NCI-H2171 (cell line): ENCODE measurements at places on chromosomes 13 and 19.

DNA sequence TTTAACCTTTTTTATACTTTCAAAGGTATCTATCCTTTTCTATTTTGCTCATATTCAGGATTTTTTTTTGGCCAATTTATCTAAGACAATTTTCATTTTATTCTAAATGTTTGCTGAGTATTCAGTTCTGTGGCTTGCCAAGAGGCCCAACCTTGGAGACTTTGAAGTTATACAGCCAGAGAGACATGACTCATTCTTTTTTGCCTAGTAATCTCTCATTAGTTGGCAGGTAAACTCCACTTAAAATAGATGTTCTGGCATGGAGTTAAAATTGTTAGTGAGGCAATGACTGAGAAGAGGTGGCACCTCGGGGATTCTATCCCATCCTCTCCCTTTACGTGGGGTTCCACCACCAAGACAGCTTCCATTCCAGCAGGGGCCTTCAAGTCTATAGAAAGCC lies 213.8 kb downstream of the KCTD12 start:
- no peak for DNase-seq

DNA sequence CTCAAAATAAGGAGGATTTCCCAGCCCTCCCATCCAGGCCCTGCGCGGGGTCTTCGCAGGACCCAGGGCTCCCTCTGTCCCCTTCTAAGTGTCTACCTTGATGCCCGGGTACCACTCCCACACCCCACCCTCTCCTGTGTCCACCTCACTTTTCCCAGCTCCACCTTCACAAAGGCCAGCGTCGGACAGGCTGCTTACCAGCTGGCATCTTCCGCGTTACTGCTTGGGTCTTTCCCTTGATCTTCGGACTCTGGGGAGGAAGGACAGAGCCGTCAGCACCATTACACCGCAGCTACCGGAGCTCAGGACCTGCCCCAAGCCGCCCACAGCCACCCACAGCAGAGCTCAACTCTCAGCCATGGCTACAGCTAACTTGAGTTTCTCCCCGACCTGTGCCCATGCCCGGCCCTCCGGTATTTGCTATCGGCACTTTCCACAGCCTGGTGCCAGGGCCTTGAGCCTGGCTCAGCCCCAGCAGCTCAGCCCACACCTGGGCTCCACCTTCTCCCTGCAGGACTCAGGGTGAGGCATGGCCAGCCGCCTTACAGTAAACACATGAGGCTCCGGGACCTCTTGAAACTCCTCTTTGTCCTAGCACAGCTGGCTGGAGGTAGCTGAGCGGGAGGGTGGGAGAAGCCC lies 3.8 kb downstream of the C13orf46 start:
- DNase-seq, result no peak

DNA sequence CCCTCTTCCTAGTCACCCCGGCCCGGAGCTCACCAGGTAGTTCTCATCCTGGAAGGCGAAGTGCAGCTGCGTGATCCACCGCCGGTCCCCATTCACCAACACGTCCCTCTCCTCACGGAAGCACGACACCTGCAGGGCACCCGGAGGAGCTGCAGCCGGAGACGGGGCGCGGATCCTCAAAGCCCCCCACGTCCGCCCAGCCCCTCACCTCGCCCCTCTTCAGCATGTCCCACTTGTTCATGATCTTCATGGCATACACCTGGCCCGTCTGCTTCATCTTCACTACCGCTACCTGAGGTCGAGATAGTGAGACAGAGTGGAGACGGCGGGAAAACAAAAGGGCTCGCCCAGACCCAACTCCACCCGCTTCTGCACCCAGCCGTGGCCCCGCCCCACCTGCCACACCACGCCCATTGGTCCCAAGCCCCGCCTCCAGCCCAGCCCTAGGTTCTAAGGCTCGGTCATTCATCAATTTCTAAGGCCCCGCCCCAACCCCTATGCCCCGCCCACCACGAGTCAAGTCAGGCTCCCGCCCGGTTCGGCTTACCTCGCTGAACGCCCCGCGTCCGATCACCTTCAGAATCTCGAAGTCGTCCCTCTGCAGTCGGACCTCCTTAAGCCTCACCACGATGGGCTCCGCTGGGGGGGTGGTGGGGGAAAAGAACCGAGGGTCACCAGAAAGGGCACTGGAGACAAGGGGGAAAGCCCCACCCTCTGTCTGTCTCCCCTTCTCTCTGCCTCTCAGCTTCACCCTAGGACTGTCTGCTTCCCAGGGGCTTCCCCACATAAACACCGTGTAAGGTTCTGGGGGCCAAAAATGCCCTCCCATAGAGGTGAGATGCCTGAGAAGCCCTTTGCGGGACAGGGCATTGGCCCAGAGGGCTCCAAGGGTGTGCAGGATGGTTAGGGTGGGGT lies 2.8 kb downstream of the DMPK start:
- no peak for DNase-seq

DNA sequence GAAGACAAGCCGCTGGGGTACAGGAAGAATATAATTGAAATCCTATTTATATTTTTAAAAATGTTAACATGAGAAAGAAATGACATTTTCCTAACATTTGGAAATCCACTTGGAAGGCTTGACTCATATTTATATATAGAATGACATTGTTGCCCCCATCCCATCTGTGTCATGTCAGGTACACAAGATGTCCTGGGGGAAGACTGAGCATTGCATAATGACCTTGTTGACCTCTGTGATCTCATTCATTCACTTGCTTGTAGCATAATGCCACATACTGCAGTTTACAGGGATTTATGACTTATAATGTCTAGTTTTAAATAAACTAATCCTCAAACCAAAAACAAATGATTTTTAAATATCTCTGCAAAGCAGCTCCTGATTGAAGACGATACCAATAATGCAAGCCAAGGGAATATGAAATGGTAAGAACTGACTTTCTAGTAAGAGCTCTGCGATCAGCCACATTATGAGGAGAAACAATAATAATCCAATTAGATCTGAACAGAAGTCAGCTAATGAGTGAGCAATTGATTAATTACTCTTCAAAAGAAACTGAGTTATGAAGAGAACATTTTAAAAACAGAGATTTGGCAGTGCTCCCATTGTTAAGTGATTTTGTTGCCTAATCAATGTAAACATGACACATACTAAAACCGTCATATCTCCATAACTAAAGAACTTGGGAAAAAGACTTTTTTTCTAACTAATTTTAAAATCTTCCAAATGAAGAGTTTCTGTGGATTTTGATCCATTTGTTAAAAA lies 21.2 kb upstream of the VWA8 start:
- DNase-seq, result no peak

GRCh38 chr13:43000676-43001075 lies 8.6 kb upstream of the EPSTI1 start:
- DNase-seq, result no peak

DNA sequence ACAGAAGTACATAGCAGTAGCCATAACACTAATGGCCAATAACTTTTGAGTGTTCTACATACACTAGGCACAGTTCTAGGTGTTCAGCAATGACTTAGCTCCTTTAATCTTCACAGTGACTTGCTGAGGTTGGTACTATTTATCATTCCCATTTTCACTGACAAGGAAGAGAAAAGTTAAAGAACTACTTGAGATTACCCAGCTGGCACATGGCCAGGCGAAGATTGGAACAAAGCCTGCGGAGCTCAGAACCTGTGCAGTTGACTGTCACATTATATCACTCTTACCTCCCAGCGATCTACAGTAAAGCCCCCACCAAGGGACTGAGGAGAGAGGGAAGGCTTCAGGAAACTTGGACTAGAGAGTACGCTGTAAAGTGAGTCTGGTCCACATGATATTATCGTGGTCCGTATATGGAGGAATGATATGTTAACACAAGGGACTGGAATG lies 42.4 kb upstream of the WDFY2 start:
- DNase-seq, result no peak

DNA sequence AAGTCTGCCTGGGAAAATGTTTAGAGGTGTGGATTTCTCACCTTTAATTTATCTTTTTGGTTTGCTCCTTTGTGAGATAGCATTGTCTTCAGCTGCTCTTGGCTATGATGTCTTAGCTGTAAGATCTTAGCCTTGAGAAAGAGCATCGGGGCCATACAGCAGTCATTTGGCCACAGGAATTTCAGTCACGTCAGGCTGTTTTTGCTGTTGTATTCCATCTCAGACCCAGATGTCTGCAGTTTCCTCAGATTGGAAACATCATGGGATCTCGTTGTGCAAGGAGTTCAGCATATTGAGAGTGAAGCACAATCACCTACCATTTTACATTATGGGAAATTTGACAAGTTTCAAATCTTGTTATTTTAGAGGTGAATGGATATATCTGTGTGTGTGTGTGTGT lies 89.3 kb upstream of the C1QTNF9B start:
- no peak for DNase-seq

GRCh38 chr13:114025405-114025713 lies 51.5 kb upstream of the C13orf46 start:
- DNase-seq, result no peak

DNA sequence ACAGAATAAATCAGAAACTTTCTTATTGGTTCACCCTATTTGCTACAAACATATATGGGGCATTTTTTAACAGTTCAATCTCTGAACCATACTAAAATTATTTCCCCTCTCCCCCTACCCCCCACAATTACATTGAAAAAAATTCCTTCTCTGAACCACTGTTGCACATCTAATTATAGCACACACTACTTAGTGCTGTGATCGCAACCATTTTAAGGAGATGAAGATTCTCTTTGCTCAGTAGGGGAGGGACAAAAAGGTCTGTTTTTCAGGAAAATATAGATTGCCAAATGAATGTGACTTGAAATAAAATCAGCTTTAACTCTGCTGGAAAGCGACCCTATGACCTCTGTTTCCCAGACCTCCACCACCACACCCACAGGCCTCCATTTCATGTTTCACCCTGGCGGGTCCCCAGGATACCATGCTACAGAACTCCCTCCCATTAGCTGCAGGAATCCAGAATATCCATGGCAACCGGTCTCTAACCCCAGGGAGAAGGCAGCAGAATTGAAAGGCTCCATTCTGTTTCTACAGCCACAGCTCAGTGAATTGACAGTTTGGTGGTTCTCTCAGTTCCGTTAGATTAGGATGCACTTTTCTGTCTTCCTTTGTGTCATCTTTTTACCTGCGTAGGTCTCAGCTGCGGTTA lies 286.3 kb downstream of the TBC1D4 start:
- no peak for DNase-seq

DNA sequence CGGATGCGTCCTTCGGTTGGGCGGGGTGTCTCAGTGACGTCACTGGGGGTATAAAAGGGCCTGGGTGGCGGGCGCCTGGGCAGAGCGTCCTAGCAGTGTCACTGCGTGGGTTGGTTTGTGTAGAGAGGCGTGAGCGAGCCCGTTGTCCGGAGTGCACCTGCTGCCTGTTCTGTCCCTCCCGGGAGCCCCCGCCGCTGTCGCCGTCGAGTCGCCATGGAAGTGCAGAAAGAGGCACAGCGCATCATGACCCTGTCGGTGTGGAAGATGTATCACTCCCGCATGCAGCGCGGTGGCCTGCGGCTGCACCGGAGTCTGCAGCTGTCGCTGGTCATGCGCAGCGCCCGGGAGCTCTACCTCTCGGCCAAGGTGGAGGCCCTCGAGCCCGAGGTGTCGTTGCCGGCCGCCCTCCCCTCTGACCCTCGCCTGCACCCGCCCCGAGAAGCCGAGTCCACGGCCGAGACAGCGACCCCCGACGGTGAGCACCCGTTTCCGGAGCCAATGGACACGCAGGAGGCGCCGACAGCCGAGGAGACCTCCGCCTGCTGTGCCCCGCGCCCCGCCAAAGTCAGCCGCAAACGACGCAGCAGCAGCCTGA lies 2.9 kb downstream of the IER2 start:
- DNase-seq, result no peak

GRCh38 chr19:9151367-9151766 lies 11.2 kb downstream of the ZNF317 start:
- DNase-seq, result no peak

- DNase-seq, result no peak
These were observed 108.0 kb downstream of the LMO7 start for GRCh38 chr13:75744127-75744526.

- DNase-seq, result peak; percentile 12
These were observed 40.5 kb upstream of the ITM2B start for GRCh38 chr13:48192411-48192935.

DNA sequence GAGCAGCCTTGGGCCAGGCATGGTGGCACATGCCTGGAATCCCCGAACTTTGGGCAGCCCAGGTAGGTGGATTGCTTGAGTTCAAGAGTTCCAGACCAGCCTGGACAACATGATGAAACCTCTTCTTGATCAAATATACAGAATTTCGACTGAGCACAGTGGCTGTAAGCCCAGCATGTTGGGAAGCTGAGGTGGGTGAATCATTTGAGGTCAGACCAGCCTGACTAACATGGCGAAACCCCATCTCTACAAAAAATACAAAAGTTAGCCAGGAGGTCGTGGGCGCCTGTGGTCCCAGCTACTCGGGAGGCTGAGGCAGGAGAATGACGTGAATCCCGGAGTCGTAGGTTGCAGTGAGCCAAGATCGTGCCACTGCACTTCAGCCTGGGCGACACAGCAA lies 8.0 kb upstream of the NLRP7 start:
- no peak for DNase-seq

DNA sequence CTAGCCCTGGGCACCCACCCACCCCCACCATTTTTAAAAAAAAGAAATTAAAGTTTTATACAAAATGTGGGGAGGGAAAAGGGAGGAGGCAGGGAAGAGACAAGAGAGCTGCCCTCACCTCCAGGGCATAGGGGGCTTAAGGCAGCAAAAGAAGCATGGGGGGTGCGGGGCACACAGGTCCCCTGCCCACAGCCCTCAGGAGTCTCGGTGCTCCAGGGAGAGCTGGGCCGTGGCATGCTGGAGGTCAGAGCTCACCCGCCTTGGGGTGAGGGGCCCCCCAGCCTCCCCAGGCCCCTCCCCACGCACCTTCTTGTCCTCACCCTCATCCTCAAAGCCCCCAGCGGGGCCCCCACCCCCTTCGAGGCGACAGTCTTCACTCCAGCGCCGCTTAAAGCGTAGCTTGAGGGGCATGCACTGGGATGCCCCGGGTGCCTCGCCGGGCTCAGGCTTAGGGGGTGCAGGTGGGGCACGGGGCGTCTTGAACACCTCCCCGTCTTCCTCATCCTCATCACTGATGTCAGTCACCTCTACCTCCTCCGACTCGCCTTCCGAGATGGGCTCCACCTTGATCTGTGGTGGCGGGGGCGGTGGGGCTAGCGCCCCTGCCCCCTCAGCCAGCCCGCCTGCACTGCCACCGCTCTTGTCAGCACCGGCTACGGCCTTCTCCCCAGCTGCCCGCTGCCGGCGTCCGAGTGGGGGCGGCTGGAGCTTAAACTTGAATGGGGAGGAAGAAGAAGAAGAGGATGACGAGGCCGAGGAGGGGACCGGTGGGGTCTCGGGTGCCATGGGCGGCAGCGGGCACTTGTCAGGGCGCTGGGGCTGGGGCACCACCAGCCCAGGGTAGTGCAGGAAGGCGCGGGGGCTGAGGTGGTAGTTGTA lies 6.1 kb upstream of the GSK3A start:
- DNase-seq, result no peak

GRCh38 chr13:81138353-81138980 lies 797.5 kb upstream of the SPRY2 start:
- no peak for DNase-seq

- no peak for DNase-seq
These were observed 9.3 kb downstream of the ADPRHL1 start for GRCh38 chr13:113443991-113444390.

GRCh38 chr19:35404879-35405622 lies 34.2 kb downstream of the GPR42 start:
- no peak for DNase-seq

- DNase-seq, result no peak
These were observed 1044.4 kb downstream of the UQCRFS1 start for GRCh38 chr19:28168557-28168956.
